Stimulated activated CD8-positive, alpha-beta memory T cell treated with anti-CD3 and anti-CD28 coated beads, Interleukin-7, amount 100 ng/mL, for 24 hours (primary cell): ENCODE measurements at places on chromosomes 7 and 10.

DNA sequence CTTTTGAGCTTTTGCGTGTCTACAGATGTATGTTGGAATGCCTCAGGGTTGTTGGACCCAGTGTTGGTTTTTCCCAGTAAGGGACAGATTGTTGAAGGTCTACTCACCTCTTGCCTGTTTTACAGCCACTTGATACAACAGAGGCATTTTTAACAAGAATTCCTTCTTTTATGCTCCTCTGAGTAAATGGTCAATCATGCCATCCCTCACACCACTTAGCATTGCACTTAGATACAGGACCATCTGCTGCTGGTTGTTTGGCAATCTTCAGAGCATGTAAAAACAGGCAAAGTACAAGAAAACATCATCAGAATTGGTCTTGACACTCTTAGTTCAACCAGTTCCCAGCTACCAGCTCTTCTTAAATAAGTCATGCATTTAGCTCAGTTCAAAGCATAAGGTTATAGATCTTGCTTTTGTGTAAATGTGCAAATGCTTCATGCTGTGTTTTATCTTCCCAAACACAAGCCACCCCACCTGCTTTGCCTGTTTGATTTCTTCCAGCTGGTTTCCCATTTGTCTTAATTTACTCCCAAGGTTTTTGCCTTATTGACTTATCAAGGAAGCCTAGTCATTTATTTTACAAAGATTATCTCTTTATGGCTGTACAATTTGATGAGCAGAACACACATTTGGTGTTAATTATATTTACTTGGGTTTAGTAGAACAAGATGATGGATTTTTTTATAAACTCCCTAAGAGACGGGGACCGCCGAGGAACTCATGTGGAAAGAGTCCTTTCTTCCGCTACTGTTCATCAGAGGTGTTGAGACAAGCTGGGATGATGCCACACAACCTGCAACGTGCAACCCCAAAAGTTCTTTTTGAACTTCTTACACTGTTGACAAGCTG lies 136.6 kb downstream of the AHR start:
- DNase-seq: no peak

DNA sequence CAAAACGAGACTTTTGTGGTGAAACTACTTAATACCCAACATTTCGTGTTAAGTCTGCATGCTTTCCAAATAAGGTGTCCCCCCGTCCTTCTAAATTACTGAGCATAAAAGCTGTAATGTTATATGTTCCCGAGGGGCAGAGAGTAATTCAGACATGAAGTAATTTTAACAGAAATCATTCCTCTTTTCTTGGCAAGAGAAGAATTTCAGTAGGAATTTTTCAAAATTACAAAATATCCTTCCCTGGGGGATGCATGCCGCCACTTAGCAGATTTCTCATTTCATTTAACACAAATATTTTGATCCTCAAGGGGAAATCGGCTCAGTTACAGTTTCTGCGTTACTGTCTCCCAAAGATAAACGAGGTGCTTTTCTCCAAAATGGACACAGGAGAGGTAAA lies 213.2 kb upstream of the RHOBTB1 start:
- no peak for DNase-seq

- DNase-seq: no peak
Measured at GRCh38 chr10:31322647-31323046, 3.6 kb downstream of the ZEB1 start.

DNA sequence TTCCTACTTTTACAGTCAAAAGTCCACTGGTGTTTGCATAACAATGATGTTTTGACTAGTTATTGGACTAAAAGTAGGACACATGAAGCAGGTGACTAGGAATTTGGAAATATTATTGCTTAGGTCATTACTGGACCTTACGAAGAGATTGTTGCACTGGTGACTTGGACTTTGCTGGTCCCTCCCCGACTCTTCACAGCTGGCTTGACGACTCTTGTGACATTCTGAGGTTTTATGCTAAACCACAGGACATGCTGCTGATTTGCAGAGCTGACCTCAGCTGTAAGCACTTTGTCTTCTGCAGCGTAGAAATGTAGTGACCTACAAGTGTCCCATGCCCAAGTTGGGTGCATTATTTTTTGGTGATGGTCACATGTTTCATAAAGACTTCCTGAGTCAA lies 21.9 kb downstream of the PCBD1 start:
- no peak for DNase-seq

GRCh38 chr10:92506336-92506735 lies 67.6 kb downstream of the IDE start:
- DNase-seq: no peak

- no peak for DNase-seq
Measured at GRCh38 chr7:74482629-74483401, 29.1 kb downstream of the GTF2IRD1 start.

DNA sequence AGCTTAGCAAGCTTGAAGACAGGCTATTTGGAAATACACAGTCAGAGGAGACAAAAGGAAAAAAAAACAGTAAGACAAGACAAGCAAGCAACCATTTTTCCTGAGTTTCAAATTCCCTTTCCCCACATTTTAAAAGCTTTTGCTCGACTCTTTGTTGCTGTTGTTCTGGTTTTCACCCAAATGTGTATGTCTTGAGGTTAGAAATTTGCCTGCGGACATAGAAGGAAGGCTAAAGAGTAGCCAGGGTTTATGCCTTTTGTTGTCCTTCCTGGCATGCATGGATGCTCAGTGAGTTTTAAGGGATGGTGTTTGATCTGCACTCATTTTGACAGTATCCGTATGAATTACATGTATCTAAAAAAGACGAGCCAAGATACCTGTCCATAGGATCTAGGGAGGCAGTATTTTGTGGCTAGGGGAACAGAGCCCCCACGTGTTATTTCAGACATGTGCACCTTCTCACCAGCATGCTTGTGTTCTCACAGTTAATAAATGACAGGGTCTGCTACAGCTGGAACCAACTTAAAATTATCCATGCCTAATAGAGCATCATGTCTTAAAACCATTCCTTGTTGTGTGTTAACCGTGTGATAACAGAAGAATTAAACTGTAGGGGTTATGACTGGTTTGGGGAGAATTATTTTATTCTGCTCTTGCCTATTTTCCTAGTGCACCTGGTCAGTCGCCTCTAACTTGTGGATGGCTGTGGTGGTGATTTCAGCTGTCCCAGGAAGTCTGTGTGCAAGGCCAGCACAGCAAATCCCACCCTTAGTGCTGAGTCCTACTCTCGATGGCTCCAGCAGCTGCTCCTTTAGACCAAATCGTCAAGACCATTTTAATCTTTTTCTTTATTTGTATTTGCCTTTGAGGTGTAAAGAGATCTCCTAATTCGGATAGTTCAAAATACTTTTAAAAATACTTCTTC lies 9.1 kb downstream of the WIPF3 start:
- DNase-seq: no peak

- DNase-seq: no peak
Measured at GRCh38 chr7:33356336-33356735, 227.0 kb downstream of the BBS9 start.

DNA sequence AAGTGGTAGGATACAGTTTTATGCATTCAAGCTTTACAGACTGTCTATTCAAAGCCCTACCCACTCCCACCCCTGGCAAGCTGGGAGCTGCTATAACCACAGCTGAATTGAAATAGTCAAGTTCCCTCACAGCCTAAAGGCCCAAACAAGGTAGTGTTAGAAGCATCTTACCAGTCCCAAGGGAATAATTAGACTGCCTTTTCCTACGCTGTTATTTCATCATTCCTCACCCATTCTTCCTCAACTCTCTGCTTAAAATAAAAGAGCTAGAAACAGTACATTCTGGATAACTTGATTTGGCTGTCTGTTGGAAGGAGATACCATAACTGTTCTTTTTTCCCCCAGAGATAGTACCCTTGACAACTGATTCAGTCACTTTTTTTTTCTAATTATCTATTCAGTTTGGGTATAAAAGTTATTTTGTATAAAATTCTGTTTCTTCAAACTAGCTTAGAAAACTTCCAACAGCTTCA lies 54.0 kb downstream of the RAPGEF5 start:
- no peak for DNase-seq

DNA sequence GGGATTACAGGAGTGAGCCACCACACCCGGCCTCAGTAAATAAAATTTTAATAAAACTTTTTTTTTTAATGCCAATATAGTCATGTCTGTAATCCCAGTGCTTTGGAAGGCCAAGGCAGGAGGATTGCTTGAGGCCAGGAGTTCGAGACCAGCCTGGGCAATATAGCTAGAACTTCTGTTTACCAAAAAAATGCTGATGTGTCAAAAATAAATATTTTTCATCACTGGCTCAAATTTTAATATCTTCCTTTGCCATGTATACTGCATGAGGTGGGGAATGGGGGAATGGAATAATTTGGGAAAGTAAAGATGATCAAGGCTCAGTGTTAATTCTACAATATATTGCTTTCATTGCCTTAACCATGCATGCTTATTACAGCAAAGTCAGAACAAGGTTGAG lies 10.7 kb upstream of the RHBDD2 start:
- no peak for DNase-seq

- DNase-seq: no peak
Measured at GRCh38 chr7:96426685-96427084, 104.8 kb upstream of the SLC25A13 start.

- DNase-seq: no peak
Measured at GRCh38 chr10:93722550-93722949, 20.2 kb upstream of the FRA10AC1 start.

DNA sequence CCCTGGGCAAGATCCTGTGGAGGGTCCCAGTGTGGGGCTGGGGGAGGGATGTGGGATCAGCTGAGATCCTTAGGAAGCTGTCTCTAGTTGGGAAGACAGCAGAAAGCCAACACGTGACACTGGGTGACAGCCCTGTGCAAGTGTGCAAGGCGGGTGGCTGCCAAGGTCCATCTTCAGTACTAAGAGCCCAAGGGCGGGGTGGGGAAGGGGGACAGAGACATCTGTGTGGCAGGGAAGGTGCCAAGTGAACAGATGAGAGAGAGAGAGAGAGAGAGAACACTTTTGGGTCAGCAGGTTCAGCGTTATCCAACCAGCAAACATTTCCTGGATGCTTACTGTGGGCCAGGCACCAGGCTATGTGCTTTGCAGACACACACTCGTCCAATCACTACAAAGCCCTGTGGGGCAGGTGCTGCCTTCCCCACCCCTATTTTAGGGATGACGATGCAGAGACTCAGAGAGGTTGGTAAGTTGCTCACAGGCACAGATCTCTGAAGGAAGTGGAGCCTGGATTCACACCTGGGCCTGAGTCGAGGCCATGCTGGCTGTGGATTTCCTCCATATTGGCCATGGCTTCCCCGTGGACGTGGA lies 135.7 kb downstream of the GRK5 start:
- no peak for DNase-seq

- no peak for DNase-seq
Measured at GRCh38 chr10:35447693-35448407, 111.5 kb downstream of the CCNY start.

DNA sequence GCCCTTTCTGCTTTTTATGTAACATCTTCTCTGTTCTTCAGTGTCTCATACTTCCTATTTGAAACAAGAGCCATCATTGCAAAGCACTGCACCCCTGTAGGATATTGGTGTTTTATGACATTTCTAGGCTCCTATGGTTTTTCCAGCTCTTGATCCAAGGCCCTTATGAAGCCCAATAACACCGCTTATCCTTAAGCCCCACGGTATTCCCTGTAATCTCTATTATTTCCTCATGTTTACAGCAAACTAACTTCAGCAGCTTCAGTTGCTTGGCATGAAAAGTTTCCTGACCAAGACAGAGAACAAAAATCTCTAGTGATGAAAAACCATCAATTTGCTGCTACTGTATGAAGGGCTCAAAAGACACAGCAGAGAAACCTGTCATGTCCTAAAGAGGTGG lies 34.1 kb upstream of the TES start:
- no peak for DNase-seq
